Stimulated activated CD4-positive, alpha-beta T cell treated with anti-CD3 and anti-CD28 coated beads, Interleukin-15, amount 100 ng/mL, for 24 hours (primary cell): ENCODE measurements at places on chromosomes 12 and 14.

DNA sequence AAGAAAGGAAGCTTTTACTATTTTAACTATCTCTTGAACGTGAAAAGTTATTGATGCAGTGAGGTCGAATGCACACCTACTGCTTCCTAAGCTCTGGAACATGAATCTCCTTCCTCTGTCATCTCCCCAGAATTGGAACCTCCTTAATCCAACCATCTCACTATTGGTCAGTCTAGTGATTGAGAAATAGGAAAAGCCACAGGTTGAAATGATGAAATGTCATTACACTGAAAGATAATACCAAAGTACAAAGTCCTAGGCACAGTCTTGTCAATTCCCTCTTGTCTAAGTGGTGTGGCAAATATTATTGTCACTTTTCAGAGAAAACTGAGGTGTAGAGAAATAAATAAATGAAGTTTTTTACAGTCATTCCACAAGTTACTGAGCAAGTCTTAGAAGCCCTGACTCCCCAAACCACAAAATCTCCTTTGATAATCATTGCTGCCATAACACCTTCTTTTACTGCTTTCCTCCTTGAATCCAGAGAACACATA is 19.5 kb upstream of the HIGD1C start:
- DNase-seq: no peak

DNA sequence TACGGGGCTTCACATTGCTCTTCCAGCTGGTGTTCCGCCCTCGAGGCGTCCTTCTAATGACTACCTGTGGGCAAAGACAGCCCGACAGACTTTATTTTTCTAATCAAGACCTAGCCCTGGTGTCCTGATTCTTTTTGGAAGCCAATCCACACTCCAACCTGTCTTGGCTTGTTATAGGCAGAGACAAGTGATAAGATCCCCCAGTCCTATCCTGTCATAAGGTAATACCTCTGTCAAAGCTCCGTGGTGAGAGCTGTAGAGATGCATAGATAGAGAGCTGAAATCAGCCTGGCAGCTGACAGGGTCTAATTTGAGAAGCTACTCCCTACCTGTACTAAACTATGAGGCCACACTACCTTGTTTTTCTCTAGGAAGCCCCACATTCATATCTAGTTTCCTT is 11.5 kb upstream of the WNK1 start:
- no peak for DNase-seq

- DNase-seq: no peak
Measured at GRCh38 chr12:112901271-112901670, 5.5 kb upstream of the OAS1 start.

DNA sequence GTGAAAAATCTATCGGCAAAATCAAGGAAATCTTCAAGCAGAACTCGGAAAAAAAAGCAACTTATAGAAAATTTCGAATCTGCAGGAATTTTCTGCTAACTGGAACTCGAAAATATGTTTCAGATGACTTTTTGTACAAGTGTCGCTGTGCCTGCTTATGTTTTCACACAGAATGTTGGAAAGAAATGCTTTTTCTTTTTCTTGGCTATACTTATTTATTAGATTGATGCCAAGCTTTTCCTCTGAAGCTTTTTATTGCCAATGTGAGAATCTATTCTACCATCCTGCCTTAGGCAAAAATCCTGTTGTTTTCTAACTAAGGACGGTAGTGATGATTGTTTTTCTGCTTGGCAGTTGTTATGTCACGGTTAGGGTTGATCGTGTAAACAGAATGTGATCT is 65.8 kb downstream of the TRHDE start:
- no peak for DNase-seq

- DNase-seq: peak; percentile 57
Measured at GRCh38 chr14:103679351-103679750, 35.9 kb downstream of the XRCC3 start.

DNA sequence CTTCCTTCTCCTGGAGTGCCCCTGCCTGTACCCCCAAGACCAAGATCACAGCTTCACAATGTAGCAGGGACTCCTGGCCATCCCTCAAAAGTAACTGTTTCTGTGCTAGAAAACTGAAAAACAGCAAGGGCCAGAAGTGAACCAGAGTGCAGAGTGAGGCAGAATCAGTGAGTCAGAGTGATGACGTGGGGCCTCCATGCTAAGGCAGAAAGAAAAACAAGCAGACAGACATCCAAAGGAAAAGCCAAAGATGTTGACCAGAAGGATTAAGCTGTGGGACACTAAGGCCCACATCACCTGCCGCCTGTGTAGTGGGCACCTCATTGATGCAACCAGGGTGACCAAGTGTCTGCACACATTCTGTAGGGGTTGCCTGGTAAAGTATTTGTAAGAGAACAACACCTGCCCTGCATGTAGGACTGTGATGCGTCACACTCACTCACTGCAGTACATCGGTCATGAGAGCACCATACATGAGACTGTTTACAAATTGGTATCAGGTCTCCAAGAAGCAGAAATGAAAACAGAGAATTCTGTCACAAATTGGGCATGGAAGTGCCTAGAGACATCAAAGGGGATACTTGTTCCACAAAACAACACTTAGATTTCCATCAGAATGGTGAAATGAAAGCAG is 51.2 kb downstream of the ARMH4 start:
- DNase-seq: no peak

GRCh38 chr12:30533558-30534265 is 162.0 kb downstream of the IPO8 start:
- no peak for DNase-seq

GRCh38 chr12:14960548-14961465 is 594 bp downstream of the ARHGDIB start:
- DNase-seq: peak; percentile 39

DNA sequence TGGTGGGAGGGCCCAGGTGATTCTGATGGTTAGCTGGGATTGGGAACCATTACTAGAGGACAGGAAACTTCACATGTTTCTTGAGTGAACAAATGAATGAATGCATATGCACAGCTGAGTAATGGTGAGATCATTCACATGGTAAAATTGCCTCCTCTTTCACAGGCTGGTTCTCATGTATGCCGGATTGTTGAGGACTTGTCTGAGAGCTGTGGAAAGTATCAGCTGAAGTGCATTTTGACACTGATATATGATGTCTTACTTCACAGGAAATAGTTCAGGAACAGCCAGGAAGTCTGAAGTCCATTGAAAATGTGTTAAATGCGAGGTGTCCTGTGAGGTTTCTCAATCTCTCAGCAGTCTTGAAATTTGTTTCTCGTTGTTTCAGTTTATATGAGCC is 77.6 kb upstream of the DACT1 start:
- no peak for DNase-seq

DNA sequence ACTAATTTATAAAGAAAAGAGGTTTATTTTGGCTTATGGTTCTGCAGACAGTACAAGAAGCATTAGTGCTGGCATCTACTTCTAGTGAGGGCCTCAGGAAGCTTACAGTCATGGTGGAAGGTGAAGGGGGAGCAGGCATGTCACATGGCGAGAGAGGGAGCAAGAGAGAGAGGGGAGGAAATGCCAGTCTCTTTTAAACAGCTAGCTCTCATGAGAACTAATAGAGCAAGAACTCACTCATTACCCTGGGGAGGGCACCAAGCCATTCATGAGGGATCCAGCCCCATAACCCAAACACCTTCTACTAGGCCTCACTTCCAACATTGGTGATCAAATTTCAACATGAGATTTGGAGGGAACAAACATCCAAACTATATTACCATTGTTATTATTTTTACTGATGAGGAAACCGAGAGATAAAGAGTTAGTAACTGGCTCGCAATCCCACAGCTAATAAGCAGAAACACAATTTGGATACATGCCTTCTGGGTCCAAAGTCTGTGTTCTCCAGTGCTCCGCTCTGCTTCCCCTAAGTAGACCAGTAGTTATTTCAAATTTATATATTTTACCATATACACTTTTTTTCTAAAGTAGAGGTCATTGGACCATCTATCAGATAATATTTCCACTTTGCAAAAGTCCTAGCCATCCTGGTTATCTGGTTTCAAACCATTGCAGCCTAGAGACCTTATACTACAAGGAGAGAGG is 9.7 kb downstream of the SLC35E3 start:
- DNase-seq: no peak

DNA sequence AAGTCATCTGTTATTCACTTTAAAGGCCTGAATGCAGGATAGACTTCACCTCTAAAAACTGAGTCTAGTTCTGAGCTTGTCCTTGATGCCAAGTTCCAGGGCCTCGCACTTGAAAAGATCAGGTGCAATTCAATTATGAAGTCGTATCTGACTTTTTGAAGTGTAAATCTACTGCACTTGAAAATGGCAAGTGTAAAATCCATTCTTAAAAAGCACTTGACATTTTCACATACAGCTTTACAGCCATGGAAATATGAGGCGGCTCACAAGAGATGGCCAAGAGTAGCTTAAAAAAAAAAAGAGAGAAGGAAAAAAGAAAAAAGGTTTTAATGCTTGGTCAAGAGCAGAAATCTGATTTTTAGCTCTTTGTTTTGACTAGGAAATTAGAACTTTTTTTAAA is 172.5 kb downstream of the GXYLT1 start:
- DNase-seq: no peak

GRCh38 chr14:24113801-24114531 is 611 bp upstream of the DCAF11 start:
- DNase-seq: peak; percentile 86

GRCh38 chr14:97331526-97331925 is 534.3 kb downstream of the VRK1 start:
- no peak for DNase-seq

DNA sequence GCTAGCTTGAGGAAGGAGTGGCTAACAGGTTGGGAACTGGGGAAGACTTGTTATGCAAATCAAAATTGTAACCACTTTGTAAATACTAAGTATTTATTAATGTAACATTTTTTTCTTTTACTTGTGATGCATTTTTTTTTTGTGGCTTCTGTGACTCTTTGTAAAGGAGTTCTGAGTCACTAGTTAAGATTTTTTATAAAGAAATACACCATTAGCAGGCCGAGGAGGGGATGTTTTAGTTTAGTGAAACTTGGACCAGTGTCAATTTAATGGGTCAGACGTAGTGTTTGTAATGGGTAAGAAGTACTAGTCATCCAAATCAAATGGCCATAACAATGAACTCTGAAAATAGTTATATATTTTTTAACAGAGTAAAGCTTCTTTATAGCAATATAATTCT is 43.1 kb downstream of the AKAP6 start:
- no peak for DNase-seq

GRCh38 chr14:54722791-54723432 is 156.0 kb downstream of the SAMD4A start:
- no peak for DNase-seq
